DMS 273 treated with DMSO at 0.1 percent for 48 hours (cell line): ENCODE measurements at places on chromosomes 6 and 20.

DNA sequence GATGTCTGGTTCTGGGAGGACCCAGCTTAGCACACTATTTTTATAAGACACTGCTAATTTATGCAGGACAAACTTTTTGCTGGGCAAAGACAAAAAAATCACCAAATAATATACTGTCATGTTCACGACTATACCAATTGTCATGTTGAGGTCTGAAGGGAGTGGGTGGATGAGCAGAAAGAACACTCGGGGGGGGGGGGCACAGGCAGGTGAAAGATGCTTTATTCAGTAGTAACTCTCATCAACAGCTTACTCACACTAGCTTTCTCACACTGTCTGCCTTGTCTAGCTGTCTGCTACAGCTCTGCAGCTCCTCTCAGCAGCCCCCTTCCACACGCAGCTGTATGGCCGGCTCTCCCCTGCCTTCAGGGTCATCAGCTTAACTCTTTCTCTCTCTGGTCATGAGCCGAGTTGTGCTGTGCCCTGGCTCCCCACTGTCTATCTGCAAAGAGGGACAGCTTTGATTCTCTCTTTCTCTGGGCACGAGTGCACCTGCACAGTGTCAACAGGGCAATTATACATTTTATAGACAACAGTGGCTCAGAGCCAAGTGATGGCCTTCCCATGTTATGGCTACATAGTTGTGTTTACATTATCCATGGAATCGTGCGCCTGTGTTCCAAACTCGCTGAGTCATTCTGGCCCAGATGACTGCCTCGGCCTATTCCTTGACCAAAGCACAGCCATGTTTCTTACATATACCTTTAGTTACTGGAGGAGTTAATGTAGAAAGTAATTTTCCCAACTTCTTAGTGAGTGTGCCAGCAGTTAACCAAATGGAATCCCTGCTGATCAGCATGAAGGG lies 187.7 kb upstream of the PRSS16 start:
- DNase-seq: no peak

DNA sequence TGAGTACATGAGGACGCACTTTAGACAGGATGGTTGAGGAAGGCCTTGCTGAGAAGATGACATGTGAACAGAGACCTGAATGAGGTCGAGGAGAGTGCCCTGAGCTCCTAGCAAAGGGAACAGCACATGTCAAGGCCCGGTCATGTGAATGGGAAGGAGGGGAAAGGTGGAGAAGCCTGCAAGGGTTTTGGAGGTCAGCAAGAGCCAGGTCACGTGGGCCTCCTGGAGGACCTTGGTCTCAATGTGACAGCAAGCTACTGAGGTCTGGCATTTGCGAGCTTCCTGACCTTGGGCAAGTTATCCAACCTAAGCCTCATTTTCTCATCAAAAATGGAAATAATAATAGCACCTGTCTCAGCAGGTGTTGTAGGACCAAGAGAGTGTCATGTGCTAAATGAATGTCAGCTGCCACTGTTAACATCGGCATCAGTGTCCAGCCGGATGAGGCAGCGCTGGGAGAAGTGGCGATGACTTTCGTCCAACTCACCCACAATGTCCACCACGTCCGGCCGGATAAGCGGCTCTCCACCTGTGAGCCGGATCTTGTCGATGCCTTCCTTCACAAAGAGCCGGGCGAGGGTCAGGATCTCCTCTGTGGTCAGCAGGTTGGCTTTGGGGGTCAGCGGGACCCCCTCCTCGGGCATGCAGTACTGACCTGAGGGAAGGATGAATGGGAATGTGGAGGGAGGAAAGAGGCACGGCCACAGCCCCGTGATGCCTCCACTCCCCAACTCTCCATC lies 8.9 kb downstream of the MOCS1 start:
- DNase-seq: no peak

DNA sequence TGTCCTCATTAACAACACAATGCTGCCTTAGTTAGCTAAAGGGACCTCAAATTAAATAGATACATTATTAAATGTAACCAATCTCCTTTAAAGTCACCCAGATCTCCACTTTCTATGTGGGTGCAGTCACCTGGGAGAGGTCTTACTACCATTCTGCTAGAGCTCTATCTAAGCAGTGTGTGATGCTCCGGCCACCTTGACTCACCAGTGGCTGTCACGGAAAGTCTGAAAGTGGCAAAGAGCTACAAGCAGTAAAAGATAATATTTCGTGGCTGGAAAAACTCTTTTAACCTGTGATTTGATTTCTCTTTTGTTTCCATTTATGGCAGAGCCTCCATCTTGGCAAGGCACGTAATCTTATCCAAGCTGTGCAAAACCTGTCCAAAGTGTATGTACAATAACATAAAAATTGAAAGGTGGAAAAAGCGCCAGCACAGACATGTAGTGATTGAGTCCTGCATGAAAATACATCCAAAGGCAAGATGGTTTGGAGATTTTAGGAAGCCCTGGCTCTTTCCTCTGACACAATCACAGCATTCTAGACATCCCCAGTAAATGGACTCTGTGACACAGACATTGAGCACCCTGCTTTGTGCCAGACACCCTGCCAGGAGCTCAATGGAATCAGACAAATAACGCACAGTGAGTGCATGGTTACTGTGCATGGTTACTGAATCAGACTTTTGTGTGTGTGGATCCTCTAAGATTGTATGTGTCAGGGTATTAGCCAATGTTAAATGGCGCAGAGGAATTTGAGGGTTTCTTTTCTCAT lies 116.6 kb downstream of the ADAT2 start:
- no peak for DNase-seq

DNA sequence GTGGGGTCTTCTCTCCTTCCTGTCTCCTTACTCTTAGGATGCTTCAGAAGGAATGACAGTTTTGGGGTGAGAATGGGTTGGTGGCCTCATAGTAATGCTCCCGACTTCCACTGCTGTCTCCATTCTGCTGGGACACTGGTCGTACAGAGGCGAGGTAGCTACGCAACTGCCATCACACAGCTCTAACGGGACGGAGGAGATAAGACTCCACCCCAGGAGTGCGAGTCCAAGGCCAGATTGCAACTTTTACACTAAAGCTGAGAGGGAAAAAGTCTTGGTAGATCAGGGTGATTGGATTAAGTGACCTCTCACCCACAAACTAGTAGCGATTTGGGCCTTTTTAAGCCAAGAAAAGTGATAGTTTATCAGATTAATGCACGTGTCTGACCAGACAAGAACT lies 1.8 kb upstream of the PRR18 start:
- DNase-seq: no peak

GRCh38 chr20:22931653-22932608 lies 103.2 kb upstream of the SSTR4 start:
- DNase-seq: no peak

- DNase-seq: peak; percentile 56
These were observed 6.0 kb upstream of the PTK7 start for GRCh38 chr6:43070028-43070632.

DNA sequence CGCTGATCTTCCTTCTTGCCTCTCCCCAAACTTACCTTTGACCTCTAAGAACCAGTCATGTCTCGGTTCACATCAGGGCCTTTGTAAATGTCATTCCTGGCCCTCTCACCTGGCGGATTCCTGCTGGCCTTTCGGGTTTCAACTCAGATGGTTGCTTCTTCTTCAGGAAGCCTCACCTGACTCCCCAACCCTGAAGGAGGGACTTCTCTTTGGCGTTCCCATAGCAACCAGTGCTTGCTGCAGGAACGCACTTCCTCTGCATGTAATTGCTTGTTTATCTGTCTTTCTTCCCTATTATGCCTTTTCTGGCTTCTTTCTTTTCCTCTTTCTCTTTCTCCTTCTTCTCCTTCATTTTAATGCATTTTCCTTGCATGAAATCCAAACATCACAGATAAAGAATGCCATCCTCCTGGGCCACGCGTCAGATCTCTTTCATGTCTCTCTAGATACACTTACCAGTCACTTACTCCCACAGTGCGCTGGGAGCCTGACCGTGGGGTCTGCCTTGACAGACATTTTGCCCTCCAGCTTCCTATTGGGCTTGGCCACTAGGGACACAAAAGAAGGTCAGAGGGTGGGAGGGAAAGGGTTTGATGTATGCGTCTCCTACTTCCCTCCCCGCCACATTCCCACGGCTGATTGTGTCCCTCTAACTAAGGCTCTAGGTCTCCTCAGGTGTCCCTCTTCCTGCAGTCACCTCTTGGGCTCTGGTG lies 295.7 kb upstream of the TSHZ2 start:
- no peak for DNase-seq

- no peak for DNase-seq
These were observed 257.4 kb downstream of the MAFB start for GRCh38 chr20:40431611-40432010.

GRCh38 chr6:19986691-19987438 lies 149.7 kb downstream of the ID4 start:
- no peak for DNase-seq

DNA sequence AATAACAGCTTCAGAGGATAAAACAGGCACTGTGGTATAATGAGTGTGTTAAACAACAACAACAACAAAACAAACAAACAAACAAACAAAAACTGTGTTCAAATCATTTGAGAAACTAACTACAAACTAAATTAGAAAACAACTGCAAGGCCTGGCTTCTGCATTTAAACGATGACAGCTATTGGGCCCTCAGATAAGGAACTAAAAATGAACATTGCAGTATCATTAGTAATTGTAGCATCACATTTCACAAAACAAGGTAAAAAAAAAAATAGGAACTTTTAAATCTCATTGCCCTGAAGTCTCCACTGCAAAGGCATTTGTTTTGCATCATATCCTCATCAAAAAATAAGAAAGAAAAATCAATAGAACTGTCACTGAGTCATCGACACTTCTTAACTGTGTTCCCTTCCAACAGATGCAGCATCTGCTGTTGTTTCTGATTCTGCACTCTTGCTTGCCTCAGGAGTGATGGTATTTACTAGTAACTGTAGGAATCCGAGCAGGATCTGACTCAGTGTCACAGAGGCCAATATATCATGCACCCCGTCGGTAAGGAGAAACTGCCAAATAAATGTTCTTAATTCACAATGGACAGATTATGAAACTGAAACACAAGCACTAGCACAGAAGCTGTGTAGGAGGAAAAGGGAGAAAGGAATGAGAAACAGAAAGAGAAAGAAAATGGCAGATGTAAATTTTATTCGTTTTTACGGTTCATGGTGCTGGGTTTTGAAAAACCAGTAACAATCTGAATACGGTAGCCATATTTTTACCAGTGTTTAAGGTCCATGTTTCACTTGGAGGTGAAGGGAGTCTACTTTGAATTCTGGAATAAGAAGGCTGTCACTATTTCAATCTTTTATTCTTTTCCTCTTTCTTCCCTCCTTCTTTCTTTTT lies 365.7 kb upstream of the EPHA7 start:
- DNase-seq: no peak

- no peak for DNase-seq
These were observed 1.4 kb downstream of the ZNF184 start for GRCh38 chr6:27471365-27472115.

DNA sequence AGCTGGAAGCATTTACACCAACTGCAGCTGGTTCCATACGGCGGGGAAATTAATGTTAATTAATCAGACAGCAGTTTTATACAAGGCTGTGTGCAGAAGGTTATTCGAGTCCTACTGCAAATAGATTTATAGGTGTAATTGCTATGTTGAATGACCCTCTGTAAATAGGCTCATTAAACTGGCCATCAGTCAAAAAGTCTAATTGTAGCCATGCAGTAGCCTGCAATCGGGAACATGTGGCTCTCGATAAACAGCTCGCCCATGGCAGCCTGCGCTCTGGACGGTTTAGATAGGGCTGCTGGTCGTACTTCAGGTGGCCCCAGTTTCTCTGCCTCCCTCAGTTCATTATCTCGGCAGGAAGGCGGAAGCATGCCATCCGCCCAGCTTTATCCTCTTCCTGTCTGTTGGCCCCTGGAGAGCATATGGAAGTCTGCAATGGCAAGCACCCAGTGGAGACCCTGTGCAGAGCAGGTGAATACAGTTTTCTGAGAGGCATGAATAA lies 143.2 kb downstream of the MBOAT1 start:
- no peak for DNase-seq

DNA sequence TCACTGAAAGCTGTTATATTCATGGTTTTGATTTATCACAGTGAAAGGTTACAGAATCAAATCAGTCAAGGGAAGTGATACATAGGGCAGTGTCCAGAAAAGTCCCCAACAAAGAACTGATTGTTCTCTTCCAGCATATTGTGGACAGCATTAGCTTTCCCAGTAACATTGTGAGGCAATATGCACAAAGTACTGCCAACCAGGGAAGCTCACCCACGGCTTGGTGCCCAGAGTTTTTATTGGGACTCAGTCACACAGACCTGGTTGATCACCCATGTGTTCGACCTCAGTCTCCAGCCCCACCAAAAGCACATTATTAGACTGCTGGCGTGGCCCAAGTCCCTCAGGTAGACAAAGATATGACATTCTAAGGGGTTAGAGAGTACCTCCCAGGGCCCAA lies 76.0 kb downstream of the LCA5 start:
- DNase-seq: no peak

DNA sequence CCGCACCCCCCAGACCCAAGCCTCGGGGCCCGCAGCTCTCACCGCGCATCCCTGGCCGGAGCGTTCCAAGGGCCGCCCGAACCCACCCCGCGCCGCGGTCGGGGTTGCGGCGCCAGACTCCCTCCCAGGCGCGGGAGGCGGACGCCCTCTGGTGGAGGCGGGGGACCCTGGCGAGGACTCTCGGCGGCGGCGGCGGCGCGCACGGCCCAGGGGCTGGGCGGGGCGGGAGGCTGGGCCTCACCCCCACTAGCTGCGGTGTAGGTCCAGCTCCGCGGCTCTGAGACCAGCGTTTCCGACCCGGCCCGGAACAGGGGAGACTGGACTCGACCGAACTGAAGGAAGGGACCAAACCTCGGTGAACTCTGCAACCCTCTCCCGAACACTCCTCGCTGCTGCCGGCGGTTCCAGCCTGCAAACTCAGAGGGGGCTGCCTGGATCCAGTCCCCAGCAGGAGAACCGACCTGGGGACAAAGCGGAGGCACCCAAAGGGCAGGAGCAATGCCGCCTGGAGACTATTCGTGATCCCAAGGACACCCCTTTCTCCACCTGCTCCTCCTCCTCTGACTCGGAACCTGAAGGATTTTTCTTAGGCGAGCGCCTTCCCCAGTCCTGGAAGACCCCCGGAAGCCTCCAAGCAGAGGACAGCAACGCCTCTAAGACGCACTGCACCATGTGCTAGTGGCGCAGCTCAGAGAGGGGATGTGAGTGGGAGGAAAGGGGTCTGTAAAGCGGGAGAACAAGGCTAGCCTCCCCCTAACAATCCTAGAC lies 859 bp upstream of the TOMM6 start:
- DNase-seq: peak; percentile 54

DNA sequence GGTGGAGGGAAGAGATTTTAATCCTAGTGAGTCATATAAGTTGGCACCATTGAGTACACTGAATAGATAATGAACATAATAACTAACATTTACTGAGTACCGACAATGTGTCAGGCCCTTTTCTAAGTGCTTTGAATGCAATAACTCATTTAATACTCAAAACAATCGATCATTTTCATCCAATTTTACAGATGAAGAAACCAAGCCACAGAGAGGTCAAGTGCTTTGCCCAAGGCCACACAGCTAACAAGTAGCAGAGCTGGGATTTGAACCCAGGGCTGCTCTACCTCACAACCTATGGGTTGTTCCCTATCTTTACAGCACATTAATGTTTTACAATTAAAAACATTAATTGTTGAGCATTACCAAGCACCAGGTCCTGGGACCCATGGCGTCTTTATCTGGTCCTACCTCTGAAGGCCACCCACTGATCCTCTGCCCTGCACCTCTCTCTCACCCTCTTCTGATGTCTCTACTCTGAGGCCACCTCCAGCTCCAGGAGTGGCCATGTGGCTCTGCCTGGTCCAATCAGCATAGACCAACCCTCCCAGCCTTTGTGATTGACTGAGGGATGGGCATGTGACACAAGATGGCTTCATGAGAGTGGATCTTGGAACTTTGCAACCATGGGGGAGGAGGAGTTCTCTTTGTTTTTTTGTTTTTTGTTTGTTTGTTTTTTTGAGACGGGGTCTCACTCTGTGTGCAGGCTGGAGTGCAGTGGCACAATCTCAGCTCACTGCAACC lies 83.9 kb downstream of the KCNB1 start:
- DNase-seq: no peak
